ENCODE measurements at places on chromosomes 2 and 18. TPM values are rescaled to one million over a fixed set of nuclear protein-coding genes. Genes with fewer than 3 reads are reported as not detected.

DNA sequence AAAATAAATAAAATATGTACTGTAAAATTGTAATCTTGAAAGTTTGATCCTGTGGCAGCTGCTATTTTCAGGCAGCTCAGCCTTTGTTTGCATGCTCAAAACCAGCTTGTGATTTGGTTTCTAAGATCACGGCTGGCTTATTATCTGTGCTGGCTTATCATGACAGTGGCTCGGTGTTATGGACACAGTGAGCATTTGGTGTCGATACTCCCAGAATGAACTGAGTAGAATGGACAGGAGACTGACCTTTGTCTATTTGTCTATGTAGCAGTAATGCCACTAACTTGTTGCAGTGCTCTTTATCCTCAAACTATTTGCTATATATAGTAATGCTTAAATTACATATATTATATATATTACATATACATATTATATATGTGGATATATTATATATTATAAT, 58.8 kb downstream of the NEDD4L start:
- no peak for DNase-seq

DNA sequence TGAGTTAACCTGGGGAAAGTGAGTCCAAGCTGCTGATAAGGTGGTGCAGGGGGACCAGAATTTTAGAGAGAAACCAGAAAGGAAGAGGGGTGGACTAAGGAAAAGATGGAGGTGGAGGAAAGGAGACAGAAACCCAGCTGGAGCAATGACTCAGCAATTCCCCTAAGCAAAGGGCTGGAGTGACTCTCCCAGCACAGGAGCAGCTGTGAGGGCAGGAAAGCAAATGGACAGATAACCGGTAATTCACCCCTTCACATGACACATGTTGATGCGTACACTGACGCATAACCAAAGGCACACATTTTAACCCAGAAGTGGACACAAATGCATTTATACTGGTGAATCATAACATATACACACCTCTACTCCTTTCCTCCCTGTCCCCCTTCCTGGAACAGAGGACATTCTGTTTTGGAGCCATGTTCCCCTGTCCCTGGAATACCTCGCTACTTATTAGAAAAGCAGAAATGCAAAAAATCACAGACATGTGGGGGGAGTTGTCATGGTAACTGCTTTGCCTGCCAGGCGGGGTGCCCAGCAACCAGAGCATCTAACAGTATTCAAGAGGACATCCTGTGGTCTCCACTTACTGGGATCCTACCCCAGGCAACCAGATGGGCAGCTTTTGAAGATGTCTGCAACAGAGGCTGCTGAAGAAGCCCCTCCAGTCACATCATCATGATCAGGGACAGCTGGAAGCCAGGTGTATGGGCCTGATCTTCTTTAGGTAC, 4.7 kb downstream of the CDK5R2 start:
- no peak for DNase-seq

GRCh38 chr2:147589127-147589526, 255.7 kb upstream of the ACVR2A start:
- peak; percentile 62 for DNase-seq

DNA sequence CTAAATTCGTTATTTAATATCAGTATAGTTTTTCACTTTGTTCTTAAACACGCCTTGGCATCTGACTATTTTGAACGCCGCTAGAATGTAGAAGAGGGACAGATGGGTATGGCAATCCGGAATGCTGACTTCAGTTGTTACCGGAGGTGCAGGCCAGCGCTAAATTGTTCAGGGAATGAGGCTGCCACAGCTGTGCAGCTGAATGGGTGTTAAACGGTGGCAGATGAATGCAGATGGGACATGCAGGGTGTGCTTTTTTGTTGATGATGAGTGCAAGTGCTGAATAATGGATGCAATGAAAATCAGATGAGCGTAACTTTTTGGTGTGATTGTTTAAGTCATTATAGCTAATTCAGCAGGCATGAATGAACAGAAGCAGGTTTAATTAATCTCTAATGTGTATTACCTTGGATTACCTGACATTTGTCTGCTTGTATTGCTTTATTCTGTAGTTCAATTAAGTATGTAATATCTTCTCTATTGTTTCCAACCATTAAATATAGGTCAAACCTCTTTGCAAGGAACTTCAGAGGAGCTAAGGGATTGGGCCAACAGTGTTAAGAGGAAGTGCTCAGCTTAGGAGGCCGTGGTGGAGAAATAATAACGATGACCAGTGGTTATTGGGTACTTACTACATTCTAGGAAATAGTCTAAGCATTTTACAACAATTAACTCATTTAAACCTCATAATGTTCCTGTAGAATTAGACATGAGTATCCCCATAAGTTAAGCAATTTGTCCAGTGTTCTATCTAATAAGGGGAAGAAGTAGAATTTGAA, 11.9 kb upstream of the CREG2 start:
- DNase-seq: no peak

The FAM124B gene
- 7.4 TPM for polyA plus RNA-seq

The CD8B2 gene
- not detected for polyA plus RNA-seq

The SCN3A gene
- polyA plus RNA-seq: 0.72 TPM
